Lower leg skin (tissue), 4 donors: ENCODE measurements at places on chromosomes 2 and 18. TPM values are rescaled to one million over a fixed set of nuclear protein-coding genes. Genes with fewer than 3 reads are reported as not detected.
A peak's percentile ranks its signal among the peaks of the same experiment; 100 is the strongest.

AP1S3 gene
- 1.9 TPM for total RNA-seq

EGR4 gene
- total RNA-seq = not detected

GRCh38 chr2:223877721-223878410, 40.5 kb upstream of the AP1S3 start:
- DNase-seq = no peak

GRCh38 chr18:53375621-53376020, 848.8 kb downstream of the MBD2 start:
- no peak for DNase-seq

GRCh38 chr18:38473535-38473934, 907.9 kb upstream of the CELF4 start:
- DNase-seq = no peak

LYG1 gene
- not detected for total RNA-seq

REG3G gene
- total RNA-seq = not detected

GRCh38 chr2:113080134-113080533, 12.4 kb downstream of the IL1F10 start:
- peak; percentile 36 for DNase-seq

ALPP gene
- total RNA-seq = not detected
